ENCODE measurements at places on chromosomes 2 and 18.

GRCh38 chr2:69608109-69608508 is 35.4 kb downstream of the AAK1 start:
- DNase-seq = no peak

DNA sequence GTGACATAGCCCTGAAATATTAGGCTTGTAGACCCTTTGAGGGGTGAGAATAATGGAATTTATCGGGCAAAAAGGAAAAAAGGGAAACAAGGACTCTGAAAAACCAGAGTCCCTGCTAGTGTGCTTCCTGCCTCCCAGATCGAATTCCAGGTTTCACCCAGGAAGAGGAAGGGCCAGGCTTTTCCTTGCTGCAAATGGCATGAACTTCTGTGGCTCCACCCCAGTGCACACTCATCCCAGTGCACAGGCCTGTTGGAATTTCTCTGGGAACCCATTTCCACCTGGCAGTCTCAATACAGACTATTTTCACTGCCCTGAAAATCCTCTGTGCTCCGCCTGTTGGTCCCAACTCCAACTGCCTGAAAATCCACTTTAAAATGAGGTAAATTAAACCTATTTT is 29.9 kb downstream of the C18orf54 start:
- DNase-seq = no peak

DNA sequence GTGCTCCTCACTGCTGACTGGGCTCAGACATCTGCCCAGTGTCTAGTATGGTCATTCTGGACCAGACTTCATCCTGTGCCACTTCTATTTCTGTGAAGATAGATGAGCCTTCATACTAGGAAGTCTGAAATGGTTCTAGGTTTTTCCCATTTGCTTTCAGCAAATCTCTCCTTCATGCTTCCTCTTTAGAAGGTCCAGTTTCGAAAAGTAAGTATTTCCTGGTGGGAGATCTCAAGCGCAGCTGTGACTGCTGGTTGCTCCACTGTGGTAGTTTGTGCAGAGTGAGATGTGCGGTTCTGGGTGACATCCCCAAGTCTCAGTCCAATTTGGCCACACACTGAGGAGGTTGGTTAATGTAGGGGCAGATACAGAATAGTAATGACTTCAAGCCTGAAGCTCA is 14.4 kb downstream of the IL36B start:
- no peak for DNase-seq

DNA sequence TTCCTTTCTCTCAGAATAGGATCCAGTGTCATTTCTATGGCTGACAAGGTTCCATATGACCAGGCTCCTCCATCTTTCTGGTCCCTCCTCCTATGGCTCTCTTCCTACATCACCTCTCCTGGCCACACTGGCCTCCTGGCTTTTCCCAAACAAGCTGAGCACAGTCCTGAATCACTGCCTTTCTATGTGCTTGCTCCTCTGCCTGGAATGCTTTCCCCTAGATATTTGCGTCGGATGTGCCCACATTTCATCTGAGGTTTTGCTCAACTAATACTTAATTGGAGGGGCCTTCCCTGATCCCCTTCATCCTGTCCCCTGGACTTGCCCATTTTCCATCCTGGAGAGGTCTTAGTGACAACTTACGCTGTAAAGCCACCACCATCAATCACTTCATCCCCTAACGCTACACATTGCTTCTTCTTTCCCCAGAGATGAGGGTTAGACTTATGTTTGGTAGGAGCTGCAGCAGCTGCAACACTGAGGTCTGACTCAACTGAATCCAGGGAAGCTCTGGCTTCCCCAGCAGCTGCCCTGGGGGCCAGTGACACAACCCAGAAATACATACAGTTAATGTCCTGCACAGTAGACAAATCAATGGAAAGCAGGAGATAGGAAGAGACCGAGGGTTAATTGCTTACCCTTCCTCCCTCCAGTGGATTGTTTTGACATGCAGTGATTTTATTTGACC is 42.9 kb downstream of the QPCT start:
- peak; percentile 78 for DNase-seq

- no peak for DNase-seq
Measured at GRCh38 chr2:118968042-118968441, 26.0 kb downstream of the MARCO start.

GRCh38 chr2:8442833-8443486 is 238.9 kb upstream of the ID2 start:
- DNase-seq = no peak

GRCh38 chr2:240296104-240296406 is 139.4 kb upstream of the GPC1 start:
- DNase-seq = no peak

GRCh38 chr2:150280231-150280630 is 207.2 kb downstream of the RND3 start:
- DNase-seq = peak; percentile 70

GRCh38 chr2:57549642-57550102 is 496.9 kb upstream of the VRK2 start:
- DNase-seq = peak; percentile 4

DNA sequence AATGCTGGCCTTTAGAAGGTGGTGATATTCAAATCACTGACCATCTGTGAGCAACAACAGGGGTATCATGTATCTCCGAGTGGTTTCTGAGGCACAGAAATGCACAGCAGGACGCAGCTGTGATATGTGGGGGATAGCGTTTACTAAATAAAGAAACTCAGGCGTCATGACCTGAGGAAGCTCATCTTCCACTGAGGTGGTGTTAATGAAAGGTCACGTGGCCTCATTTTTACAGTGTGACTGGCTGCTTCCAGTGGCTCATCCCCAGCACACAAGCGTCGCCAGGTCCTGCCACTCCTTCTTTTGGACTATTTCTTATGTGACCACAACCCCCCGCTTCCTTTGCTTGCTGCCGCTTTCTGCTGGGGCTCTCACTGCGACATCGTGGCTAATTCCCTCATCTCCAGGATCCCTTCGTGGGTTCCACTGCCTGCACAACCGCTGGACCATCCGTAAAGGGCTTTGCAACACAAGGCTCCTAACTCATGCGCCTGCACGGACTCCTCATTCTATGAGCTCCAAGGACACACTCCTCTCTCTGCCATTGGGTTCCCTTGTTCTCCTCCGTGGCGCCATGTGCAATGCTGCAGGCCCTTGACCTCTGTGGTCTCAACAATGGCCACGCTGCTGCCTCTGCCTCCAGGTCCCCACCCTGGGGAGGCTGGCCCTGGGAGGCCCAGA is 109.3 kb downstream of the MBP start:
- DNase-seq = no peak

DNA sequence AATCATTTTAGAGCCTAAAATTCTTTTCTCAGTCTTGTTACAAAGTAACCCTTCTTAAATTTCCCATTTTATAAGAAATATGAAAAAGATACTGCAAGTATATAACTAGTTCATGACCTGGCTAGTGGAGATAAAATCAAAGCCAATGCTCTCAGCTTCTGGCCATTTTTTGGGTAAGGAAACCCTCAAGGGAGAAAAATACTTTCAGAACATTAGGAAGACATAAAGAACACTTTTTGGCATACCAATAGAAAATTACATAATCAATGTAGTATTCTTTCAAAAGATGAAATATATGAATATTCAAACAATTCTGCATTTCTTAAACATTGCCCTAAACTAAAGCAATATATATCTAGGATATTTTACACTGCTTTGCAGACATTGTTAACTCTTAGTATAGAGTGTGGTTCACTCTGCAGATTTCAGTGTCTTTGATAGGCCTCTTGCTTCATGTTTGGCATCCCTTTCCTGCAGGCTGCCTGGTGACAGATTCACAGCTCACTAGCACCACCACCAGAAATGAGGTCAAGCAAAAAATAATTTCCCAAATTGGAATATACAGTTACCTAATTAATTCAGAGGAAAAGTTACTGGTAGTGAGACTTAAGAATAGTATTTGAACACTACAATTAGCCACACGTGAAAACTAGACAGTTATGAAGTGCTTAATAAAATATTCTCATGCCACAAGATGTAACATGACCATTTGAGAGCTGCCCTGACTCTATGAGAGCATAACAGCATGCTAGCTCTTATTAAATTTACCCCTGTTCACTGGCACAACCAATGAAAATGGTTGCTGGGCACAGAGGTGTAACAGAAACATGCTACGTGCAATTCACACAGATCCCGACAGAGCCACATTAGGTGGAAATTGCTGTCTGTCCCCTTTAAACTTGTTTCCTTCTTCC is 36.0 kb downstream of the PAIP2B start:
- peak; percentile 48 for DNase-seq

- DNase-seq = no peak
Measured at GRCh38 chr18:74748809-74749208, 151.1 kb downstream of the ZNF407 start.

DNA sequence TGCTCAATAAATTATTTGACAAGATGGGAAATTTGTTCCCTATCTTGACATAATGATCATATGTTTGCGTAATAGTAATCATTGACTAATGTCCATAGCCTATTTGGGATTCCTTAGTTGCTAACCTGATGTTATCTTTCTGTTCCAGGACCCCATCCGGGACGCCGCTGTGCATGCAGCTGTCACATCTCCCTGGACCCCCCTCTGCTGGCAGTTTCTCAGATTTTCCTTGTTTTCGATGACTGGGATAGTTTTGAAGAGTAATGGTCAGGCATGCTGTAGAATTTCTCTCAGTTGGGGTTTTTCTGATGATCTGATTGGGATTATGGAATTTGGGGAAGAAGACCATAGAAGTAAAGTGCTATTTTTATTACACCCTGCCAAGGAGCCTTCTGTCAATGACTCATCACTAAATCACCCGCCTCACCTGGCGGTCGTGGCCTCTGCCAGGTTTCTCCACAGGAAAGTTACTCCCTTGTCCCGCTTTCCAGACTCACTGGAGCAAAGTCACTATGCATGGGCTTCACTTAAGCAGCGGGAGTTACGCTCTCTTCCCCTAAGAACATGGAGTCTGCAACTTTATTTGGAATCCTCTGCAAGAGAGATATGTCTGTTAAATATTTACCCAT is 19.9 kb upstream of the TMEM18 start:
- DNase-seq = no peak

DNA sequence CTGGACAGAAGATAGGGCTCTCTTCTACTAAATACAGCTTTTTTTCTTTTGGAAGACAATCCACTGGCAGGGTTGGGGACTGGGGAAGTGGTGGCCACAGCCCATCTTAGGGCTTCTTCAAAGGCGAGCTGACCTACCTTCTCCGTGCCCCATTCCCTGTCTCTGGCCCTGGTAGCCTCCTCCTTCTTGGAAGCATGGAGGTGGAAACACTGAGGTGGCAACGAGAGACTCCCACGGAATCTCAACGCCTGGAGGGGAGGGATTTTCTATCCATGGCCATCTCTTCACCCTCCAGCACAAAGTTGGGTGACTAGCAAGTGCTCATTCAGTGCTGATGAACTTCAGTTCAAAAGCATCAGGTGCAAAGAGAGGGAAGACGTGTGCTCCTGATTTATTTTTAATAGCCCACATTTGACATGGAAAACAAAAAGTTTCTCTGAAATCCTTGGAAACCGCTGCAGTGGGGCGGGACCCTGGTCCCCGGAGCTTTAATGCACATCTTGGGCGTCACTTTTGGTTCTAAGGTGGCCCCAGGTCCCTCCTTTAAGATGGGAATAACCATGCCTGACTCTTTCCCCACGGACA is 633 bp upstream of the ARMC9 start:
- DNase-seq = no peak

DNA sequence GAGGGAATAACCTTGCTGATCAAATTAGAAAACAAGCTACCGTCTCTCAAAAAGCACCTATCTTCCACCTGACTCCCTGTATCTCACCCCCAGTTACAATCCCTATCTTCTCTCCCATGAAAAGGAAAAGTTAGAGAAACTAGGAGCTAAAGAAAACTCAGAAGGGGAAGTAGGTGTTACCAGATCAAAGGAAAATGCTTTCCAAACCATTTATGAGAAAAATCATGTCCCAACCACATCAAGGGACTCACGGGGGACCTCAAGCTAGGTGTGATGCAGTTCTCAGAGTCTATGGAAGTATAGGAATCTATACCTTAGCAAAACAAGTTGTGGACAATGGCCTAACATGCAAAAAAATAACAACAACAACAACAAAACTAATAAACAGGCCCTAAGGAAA is 135.5 kb upstream of the RMP24 start:
- no peak for DNase-seq

DNA sequence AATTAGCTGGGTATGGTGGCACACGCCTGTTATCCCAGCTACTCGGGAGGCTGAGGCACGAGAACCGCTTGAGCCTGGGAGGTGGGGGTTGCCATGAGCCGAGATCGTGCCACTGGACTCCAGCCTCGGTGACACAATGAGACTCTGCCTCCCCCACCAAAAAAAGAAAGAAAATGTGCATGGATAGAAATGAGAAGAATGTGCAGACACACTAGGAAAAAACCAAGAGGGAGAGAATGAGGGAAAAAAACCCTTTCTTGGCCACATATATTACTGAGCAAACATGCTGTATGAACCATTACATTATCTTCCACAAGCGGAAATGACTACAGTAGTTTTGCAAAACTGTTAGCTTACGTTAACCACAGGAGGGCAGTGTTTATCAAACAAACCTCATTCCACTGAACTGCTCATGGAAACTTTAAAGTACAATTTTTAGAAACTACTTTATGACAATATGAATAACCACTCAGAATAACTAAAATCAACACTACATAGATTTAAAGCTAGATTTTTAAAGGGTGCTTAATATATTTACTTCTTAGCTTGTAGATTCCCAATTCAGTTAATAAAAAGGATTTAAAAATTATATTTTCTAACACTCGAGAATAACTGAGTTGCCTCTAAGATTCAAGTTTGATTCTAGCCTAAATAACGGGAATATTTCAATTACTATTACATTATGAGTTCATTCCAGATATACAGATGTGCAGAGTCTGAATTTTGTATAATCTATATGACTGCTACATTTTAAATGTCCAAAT is 26.4 kb downstream of the ASXL2 start:
- peak; percentile 85 for DNase-seq

- no peak for DNase-seq
Measured at GRCh38 chr2:152385650-152386049, 50.7 kb downstream of the FMNL2 start.
